ENCODE measurements at places on chromosomes 16 and 17. TPM values are rescaled to one million over a fixed set of nuclear protein-coding genes. Genes with fewer than 3 reads are reported as not detected.

GRAPL gene
- 2.1 TPM for total RNA-seq

ITGAD gene
- total RNA-seq: not detected

RDM1 gene
- not detected for total RNA-seq

OR1A1 gene
- total RNA-seq: not detected

UNC13D gene
- total RNA-seq: 30.6 TPM

DNA sequence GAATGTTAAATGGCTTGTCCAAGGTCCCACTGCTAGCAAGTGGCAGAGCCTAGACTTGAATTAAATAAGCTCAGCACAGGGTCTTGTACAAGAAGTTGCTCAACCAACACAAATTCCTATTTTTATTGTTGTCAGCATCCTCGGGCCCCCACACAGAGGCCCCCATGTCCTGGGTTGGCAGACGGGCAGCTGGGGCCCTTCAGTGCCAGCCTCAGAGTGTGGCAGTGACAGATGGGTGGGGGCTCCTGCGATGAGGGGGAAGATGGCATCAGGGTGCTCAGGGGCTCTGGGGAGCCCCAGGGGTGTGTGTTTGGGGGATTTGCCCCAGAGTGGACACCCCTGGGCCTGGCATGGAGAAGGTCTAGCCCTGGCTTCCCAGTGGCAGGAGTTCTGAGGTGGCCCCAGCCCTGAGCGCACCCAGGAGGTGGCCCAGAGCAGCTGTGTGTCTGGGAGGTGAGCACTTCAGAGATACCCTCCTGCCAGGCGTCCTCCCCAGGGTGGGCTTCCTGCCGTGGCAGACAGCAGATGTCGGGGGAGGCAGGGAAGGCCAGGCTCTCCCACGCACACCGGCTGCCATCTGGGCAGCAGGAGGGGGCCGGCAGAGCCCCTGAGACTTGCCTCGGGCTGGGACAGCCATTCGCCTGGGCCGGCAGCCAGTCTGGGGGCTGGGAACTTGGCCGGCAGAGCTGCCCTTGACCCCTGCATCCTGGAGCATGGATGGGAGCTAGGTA lies 150.8 kb downstream of the C16orf78 start:
- no peaks in the 10 kb centered on the region for H3K27me3 ChIP-seq
- no peak overlapping the region for H3K27ac ChIP-seq
- no peaks in the 10 kb centered on the region for H3K4me1 ChIP-seq
- DNase-seq: no peak

- no peaks in the 10 kb centered on the region for H3K27me3 ChIP-seq
- no peaks in the 10 kb centered on the region for H3K36me3 ChIP-seq
- H3K4me3 ChIP-seq: peak within 1 kb of the TSS; percentile 69
- H3K4me1 ChIP-seq: peaks cover 25% of the 10 kb centered on the region
- H3K27ac ChIP-seq: peak within 1 kb of the TSS; percentile 94
- peak; percentile 88 for DNase-seq
These were observed at the start of gene MAF for GRCh38 chr16:79600638-79601091. Gene MAF, minus strand, starts transcription at chr16:79600737. Its CDS starts 835 bp downstream, at chr16:79599902.

DNA sequence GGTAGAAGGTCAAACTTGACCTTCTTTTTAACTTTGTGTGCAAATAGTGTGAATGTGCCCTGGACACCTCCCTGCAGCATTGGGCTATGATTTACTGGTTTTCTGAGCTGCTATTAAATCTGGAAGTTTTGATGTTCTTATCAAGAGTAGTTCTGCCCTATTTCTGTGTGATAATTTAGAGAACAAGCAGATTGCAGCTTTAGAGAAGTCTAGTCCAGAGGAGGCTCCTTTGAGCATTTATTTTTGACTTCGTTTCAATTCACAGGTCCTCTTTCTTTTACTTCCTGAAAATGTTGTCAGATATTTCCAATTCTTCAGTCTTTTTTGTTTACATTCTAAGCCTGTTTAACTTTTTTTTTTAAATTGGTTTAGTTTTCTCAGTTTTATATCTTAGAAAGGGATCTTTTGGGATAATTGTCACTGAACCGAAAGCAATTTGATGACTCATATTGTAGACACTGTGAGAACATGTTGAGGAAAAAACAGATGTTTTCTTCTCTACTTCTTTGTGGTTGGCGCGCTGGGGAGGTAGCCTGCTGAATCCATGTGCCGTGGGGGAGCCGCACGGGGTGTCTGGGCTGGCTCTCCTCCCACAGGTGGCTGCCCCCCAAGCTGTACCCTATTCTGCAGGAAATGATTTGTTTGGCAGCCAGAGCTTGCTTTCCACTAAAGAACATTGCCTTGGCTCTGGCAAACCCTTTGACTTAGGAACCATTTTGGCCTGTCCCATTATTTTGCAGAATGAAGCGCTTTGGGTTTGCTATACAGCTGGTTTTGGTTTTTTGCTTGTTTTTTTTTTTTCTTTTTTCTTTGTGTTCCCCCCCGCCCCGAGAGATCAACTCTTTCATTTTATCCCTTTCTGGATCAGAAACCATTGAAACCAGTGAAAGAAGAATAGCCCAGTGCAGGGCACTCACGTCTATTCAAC lies 53.4 kb downstream of the MFSD11 start:
- H3K4me1 ChIP-seq: no peaks in the 10 kb centered on the region
- H3K36me3 ChIP-seq: peaks cover 8% of the 10 kb centered on the region
- peak overlapping the region; percentile 38 for H3K27ac ChIP-seq
- H3K4me3 ChIP-seq: no peak overlapping the region
- no peak for DNase-seq

DNA sequence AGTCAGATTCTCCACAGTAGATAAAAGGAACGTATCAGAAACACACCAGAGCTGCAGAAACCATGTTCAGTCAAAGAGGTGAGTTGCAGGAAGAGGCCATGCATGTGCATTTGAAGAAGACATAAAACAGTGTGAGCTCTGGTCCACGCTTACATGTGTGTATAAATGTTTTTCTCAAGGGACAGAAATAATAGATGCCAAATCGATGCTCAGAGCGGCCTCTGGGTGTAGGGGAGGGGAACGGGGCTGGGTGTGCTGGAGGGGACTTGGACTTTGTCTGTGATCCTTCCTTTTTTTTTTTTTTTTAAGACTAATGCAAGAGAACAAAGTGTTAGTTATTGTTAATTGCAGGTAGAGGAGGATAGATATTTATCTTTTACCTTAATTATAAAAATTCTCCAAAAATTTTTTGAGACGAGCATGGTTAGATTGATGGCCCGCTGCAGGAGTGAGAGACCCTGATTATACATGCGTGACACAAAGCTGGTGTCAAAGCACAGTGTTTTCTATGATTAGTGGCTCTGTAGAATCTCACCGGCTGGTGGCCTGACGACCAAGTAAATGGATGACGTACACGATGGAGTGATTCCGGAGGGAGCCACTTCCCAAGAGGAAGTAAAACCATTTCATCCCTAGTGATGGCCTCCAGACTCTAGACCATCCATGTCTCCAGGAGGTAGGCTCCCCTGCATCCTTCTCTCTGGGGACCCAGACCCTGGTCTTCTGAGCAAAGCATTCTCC lies 240.2 kb downstream of the ENGASE start:
- H3K36me3 ChIP-seq: no peaks in the 10 kb centered on the region
- no peak overlapping the region for H3K27ac ChIP-seq
- no peaks in the 10 kb centered on the region for H3K27me3 ChIP-seq
- no peaks in the 10 kb centered on the region for H3K4me1 ChIP-seq
- no peak for DNase-seq
- no peak overlapping the region for H3K4me3 ChIP-seq

DNA sequence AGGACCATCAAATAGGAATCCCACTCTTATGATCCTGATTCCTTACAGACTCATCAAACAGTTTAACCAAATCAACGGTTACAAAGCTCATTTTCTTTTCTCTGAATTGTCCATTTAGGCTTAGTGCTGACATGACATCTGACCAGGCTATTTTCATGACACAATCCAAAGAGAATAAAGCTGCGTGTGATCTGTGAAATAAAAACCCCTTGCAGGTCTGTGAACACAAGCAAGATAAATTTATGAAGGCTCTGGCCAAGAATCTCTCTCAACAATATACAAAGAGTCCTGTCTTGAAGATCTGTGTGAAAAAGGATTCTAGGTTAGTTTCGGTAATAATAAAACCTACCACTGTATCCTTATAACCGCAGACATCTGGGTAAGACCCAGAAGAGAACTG lies 22.0 kb downstream of the COG1 start:
- H3K4me1 ChIP-seq: no peaks in the 10 kb centered on the region
- no peak overlapping the region for H3K4me3 ChIP-seq
- no peak for DNase-seq
- H3K27ac ChIP-seq: no peak overlapping the region

- no peak overlapping the region for H3K27ac ChIP-seq
- H3K4me3 ChIP-seq: no peak overlapping the region
- H3K4me1 ChIP-seq: no peaks in the 10 kb centered on the region
- no peak for DNase-seq
These were observed 341.9 kb upstream of the CDH11 start for GRCh38 chr16:65463652-65464260.

DNA sequence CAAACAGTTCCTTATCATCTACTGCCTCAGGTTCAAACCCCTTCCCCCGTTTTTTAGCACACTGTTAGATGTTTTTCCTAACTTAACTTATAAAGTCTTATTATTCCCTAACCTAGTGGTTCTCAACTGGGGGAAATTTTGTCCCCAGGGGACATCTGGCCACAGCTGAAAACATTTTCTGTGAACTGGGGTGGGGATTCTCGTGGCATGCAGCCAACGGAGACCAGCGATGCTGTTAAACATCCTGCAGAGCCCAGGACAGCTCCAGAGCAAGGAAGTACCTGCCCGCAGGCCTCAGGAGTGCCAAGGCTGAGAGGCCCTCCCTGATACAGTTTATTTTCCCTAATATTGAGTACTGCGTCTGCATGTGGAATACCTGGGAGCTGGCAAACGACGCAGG lies 24.3 kb downstream of the ZCCHC14 start:
- no peak for DNase-seq
- no peaks in the 10 kb centered on the region for H3K27me3 ChIP-seq
- H3K4me3 ChIP-seq: no peak overlapping the region

DNA sequence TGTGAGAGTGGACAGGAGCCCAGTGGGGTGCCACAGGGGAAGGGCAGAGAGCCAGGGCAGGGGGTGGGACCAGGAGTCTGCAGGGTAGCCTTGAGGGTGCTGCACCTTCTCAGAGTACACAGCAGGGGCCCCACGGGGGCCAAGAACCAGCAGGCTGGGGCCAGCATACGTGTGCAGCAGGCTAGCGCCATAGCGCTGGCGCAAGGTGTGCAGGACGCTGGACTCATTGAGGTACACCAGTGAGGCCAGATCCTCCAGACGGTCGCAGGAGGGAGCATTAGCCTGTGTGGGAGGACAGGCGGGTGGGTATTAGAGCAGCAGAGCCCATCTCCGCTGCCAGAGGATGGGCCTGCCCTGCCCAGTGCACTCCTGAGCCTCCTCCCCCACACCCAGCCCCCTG lies 58.8 kb downstream of the MYO18A start:
- H3K27ac ChIP-seq: no peak overlapping the region
- H3K4me1 ChIP-seq: no peaks in the 10 kb centered on the region
- no peaks in the 10 kb centered on the region for H3K27me3 ChIP-seq
- no peak overlapping the region for H3K4me3 ChIP-seq

GRCh38 chr16:86042393-86042792 lies 143.4 kb downstream of the IRF8 start:
- H3K36me3 ChIP-seq: no peaks in the 10 kb centered on the region
- no peak for DNase-seq
- H3K4me1 ChIP-seq: peaks cover 9% of the 10 kb centered on the region
- peaks cover 60% of the 10 kb centered on the region for H3K27me3 ChIP-seq

All from tibial nerve (tissue), 4 donors.